ENCODE measurements at places on chromosomes 1 and 21.

- DNase-seq = no peak
These were observed 209.8 kb downstream of the DISC1 start for GRCh38 chr1:231836227-231836893.

DNA sequence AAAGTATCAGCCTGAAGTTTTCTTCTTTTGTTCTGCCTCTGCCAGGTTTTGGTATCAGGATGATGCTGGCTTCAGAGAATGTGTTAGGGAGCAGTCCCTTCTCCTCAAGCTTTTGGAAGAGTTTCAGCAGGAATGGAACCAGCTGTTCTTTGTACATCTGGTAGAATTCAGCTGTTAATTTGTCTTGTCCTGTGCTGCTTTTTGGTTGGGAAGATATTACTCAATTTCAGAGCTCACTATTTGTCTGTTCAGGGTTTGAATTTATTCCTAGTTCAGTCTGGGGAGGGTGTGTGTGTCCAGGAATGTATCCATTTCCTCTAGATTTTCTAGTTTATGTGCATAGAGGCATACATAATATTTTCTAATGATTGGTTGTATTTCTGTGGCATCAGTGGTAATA, 12.8 kb downstream of the ZNF678 start:
- DNase-seq = no peak

- no peak for DNase-seq
These were observed 100.6 kb downstream of the ROR1 start for GRCh38 chr1:63874278-63874880.

GRCh38 chr21:25887646-25888306, 153.0 kb downstream of the GABPA start:
- no peak for DNase-seq

DNA sequence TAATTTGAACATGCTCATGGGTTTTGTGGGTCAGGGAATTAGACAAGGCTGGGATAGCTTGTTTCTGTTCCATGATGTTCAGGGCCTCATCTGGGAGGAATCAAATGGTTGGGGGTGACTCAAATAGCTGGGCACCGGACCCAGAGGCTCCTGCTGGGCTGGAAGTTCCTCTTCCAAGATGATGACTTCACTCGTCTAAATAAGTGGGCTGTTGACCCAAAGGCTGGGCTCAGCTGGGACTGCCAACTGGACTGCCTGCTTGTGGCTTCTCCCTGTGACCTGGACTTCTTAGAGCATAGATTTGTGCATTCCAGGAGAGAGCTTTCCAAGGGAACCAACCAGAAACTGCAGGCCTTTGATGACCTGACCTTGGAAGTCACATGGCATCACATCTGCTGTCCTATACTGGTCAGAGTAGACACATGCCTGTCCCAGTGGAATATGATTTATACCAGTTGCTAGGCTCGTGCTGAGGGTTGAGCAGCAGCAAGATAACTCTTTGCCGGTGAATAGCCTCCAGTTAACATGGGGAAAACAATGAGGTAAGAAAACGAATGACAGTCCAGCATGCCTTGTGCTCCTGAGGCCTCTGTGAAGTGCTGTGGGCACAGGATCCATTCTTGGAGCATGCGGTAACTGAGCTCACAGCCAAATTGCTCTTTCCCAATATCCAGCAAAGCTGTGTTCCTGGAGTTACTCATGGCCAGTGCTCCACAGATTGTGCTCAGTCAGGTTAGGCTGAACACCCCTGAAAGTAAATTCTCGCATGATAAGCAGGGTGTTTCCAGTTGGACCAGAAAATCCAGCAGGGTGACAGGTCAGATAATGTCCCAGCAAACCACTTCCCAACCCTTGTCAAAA, 272.9 kb upstream of the TMEM51 start:
- no peak for DNase-seq

GRCh38 chr1:235102993-235103411, 25.6 kb downstream of the TOMM20 start:
- no peak for DNase-seq

- no peak for DNase-seq
These were observed 16.9 kb upstream of the MAP10 start for GRCh38 chr1:232788235-232788872.

Measured in NCI-H345 (cell line).